ENCODE measurements at places on chromosomes 6 and 20.

DNA sequence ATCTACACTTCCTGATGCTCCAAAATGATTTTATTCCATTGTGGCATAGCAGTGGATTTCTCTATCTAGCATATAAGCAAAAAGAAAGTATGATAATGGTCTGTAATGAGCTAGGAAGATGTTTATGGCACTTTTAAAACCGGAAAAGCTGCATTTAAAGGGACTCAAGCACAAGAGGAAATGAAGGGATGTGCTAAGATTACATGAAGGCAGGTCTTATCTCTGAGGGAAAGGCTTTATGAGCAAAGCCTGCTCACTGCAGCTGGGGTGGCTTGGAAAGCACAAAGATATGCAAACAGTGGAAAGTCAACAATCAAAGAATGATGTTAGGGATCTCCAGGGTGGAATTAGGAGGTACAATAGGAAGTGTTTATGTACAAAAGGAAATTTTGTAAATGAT, 138.2 kb downstream of the TENT5A start:
- DNase-seq, result no peak

DNA sequence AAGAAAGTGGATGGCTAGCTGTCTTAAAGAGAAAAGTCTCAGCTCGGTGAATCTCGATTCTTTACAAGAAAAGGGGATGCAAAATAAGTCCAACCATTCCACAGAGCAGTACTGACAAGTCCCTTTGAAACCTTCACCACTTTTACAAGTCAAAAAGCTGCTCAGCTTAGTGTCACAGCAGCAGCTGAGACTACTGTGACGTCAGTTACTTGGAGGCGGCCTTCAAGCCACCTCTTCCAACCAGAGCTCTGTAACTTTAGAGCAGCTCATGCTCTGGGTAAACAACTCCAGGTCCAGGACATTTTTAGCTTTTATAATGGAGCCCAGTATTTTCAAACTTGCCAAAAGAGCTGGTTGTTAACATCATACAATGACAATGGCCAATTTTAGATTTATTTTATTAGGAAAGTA, at the start of gene KIAA0408:
KIAA0408 (minus strand) TSS at position 159 of the 411 bp plus-strand sequence. CDS start 5,408 bp downstream, outside the sequence.
- DNase-seq, result no peak

- DNase-seq, result no peak
These were observed 56.2 kb upstream of the ARID1B start for GRCh38 chr6:156720691-156721685.

DNA sequence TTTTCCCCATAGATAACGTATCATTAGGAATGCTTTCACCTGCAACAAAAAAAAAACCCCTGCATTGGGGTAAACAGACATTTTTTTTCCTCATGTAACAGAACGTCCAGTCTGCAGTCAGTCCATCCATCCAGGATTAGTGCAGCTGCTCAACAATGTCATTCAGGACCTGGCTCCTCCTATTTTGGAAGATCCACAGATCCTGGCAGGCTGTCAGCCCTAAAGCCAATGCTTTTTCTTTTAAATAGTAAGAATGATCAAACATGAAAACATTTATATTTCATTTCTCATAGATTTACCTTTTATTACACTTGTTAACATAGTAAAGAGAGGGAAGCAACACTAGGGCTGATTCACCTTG, 116.5 kb upstream of the CCDC28A start:
- DNase-seq, result no peak
